ENCODE measurements at places on chromosomes 11 and 22.

- DNase-seq, result no peak
Observed at GRCh38 chr11:133713406-133713805, 131.9 kb downstream of the SPATA19 start.

DNA sequence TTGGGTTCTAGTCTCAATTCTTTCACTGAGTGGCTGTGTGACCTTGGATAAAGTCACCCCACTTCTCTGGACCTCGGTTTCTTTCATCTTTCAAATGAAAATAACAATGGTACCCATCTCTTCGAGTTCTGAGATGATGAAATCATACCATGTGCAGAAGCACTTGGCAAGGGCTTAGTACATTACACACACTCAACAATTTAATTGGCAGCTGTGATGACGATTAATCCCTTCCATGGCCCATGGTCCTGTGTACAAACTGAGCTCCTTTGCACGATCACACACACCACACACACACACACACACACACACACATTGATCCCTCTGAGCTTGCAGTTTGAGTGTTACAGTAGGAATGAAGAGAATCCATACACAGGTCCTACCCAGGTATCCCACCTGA lies 103.4 kb upstream of the ASPHD2 start:
- no peak for DNase-seq

DNA sequence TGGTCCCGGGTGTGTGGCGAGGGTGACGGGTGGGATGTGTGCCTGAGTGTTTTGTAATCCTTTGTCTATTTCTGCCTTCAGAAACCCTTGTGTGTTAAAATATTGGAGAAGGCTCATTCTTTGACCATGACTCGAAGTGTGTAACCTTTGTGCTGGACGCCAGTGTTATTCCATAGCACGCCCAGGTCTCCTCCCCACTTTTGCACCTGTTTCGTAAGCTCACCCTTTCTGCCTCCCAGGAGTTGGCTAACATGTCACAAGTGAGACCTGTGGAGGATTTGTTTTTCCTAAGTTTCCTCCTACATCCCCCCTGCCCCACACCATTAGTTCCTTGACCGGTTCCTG lies 382 bp downstream of the C11orf54 start:
- no peak for DNase-seq

DNA sequence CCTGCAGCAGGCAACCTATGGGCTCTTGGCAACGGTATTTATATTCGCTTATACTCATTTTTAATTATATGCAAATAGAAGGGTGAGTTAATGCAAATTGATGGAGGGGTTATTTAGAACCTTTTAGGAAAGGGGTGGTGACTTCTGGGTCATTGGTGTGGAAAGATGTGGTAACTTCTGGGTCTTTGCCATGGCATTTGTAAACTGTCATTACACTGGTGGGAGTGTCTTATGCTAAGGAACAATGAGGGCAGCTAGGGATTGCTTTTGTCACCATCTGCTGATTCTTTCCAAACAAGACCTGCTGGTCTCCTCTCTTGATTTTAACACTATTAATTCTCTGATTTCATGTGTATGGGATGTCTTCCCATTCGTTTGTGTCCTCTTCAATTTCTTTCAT lies 11.7 kb upstream of the KAT5 start:
- DNase-seq, result no peak

DNA sequence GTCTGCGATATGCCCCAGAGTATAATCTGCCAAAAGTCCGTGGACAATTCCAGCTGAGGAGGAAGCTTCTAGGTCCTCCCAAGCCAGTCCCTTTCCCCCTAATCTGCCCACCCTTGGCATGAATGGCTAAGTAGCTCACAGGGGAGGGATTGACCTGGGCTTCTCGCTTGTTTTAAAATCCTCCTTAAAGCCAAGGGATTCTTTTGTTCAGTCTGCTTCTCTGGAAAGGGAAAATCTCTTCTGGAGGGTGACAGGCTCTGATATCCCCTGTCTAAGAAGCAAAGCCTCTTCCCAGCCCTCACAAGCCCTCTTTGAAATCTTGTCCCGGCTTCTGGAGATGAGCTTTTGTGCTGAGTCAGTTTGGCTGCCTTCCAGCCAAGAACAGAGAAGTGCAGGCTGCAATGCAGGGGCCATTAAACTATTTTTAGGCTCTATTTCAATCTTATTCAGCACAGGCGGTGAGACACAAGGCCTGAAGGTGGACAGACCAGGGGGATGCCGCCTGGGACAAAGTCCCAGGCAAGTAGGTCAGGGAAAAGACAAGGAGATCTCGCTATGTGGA lies 23.9 kb downstream of the NEFH start:
- DNase-seq, result no peak

- no peak for DNase-seq
Observed at GRCh38 chr22:48083502-48083901, 1321.1 kb downstream of the TBC1D22A start.

Measured in NCI-H1417 treated with DMSO at 0.1 percent for 48 hours (cell line).